HS-27A (cell line): ENCODE measurements at places on chromosomes 12 and 14.

DNA sequence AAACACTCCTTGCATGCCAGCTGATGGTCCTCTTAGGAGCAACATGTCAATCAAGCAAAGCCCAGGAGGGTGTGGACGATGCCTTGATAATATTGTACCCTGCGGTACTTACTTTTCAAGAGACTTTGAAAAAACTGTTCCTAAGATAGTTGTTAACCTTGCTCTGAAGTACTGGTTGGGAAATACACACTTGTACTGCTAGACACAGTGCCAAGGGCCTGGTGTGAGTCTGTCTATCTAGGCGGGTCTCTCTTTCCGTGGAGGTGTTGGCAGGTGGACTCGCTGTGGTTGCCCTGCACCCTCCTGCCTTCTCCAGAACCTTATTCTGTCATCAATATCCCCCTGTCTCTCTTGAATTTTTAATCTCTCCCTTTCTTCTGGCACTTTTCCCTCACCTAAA is 189.4 kb downstream of the NRXN3 start:
- no peak for DNase-seq

- DNase-seq: no peak
Measured at GRCh38 chr12:47360093-47360480, 280.3 kb upstream of the AMIGO2 start.

DNA sequence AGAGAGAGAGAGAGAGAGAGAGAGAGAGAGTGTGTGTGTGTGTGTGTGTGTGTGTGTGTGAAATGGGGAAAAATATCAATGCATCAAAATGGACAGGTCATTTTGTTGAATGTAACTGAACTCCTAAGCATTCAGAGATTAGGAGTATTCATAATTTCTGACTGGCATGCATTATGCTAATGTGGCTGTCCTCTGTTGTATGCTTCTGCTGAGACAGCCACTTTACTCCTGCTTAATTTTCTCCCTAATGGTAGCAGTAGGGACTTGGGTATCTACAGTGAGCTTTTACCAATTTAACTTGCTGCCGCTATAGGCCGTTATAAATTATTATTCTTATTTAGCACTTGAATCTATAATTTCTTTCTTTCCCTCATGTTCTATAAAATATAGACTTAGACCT is 924.8 kb downstream of the NRXN3 start:
- no peak for DNase-seq

- no peak for DNase-seq
Measured at GRCh38 chr12:64636856-64637255, 26.6 kb downstream of the RASSF3 start.

GRCh38 chr14:54567224-54567638 is 303 bp downstream of the SAMD4A start:
- DNase-seq: no peak

- DNase-seq: no peak
Measured at GRCh38 chr12:105106621-105107020, 910 bp upstream of the WASHC4 start.

DNA sequence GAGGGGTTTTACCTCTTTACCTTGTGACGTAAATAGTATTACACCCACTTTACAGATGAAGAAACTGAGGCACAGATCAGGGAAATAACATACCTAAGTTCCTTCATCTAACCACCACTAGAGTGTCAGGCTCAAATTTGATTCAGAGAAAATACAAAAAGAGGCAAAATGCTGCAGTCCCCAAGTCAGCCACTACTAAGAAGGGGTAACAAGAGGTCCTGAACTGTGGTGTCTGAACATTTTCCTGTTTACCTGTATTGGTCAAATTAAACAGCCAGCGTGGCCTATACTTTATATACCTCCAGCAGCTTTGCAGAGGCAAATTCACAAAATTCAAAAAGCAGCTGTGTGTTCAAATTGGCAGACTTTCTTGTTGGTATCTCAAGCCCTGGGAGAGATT is 92.0 kb downstream of the TBX5 start:
- DNase-seq: no peak

GRCh38 chr14:96394047-96394815 is 2.3 kb downstream of the AK7 start:
- DNase-seq: no peak

DNA sequence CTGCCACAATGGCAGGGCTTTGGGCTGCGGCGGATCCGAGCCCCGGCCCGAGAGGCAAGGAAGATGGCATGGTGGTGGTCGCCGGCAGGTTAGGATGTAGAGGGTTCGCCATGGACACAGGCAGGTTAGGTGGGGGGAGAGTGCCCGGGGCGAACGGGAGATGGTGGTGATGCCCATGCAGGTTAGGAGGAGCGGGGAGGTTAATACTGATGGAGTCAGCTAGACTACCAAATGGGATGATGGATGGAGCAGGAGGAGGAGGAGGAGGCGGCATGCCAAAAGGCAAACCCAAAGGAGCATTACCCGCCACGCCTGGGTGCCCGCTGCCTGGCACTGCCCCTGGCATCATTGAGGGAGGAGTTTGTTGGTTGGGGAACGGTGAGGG is 6.2 kb downstream of the MYL6 start:
- no peak for DNase-seq

- no peak for DNase-seq
Measured at GRCh38 chr12:116459011-116459875, 99.9 kb upstream of the MAP1LC3B2 start.

DNA sequence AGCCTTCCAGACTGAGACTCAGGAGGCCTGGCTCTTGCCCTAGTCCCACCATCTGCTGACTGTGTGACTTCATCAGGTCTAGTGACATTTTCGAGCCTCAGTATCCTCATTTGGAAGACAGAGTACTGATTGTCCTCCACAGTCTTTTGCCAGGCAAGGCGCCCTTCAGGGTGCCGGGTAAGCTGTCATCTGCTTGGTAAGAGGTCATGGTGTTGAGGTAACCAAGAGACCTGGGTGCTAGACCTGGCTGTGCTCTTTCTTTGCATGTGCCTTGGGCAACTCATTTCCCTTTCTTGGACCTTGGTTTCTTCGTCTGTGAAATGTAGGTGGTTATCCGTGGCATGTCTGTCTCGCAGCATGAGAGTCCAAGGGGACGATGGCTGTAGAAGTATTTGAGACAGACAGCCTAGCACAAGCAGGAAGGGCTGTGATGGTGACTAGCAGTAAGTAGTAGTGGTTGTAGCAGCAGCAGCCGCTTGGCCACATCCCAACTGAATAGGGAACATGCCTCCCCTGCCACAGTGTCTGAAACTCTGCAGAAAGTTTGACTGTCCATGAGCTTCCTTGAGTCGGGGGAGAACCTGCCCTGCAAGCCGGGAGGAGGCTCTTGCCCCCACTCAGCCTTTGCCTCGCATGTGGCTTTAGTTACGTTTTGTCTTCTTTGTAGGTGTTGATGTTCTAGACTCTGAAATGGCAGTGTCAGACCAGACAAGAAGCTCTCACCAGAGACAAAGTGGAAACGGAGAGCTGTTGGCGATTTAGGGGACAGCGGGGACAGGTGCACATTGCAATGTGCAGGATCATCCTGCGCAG is 40.3 kb downstream of the EVL start:
- no peak for DNase-seq

- no peak for DNase-seq
Measured at GRCh38 chr14:21043387-21043973, 1.3 kb downstream of the RNASE7 start.

DNA sequence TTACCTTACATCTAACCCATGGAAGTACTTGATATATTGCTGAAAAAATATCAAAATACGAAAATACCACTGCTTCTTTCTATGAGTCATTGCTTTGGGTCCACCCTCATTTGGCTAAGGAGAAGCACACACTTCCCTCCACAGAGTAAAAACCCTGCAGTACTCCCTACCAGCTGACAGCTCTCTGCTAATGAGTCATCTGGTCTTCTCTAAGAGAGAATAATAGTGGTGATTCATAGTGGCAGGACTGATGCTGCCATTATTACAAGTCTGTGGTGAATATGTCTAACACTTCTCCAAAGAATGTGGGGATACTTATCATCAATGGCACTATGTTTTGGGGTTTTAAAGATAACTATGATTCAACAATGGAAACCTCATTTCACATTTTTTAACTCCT is 90.7 kb downstream of the PPFIA2 start:
- DNase-seq: no peak

- DNase-seq: no peak
Measured at GRCh38 chr12:64678835-64679234, 68.5 kb downstream of the RASSF3 start.

GRCh38 chr14:102565959-102566358 is 26.5 kb upstream of the RCOR1 start:
- no peak for DNase-seq

- DNase-seq: no peak
Measured at GRCh38 chr14:105860615-105861580, 334.5 kb downstream of the TMEM121 start.

GRCh38 chr12:39606712-39607423 is 12.7 kb downstream of the ABCD2 start:
- DNase-seq: no peak

- no peak for DNase-seq
Measured at GRCh38 chr12:112381406-112381882, 787 bp downstream of the HECTD4 start.

DNA sequence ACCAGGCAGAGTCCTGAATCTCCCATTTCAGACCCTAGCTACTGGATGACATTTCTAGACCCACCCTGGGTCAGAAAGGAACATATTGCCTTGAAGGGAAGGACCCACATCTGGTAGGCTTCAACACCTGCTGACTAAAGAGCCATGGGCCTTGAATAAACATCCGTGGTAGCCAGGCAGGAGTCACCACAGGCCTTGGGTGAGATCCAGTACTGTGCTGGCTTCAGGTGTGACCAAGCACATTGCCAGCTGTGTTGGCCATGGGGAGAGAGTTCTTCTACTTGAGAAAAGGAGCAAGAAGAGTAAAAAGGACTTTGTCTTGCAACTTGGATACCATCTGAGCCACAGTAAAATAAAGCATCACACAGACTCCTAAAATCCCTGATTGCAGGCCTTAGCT is 332.6 kb downstream of the SLC16A7 start:
- DNase-seq: no peak

DNA sequence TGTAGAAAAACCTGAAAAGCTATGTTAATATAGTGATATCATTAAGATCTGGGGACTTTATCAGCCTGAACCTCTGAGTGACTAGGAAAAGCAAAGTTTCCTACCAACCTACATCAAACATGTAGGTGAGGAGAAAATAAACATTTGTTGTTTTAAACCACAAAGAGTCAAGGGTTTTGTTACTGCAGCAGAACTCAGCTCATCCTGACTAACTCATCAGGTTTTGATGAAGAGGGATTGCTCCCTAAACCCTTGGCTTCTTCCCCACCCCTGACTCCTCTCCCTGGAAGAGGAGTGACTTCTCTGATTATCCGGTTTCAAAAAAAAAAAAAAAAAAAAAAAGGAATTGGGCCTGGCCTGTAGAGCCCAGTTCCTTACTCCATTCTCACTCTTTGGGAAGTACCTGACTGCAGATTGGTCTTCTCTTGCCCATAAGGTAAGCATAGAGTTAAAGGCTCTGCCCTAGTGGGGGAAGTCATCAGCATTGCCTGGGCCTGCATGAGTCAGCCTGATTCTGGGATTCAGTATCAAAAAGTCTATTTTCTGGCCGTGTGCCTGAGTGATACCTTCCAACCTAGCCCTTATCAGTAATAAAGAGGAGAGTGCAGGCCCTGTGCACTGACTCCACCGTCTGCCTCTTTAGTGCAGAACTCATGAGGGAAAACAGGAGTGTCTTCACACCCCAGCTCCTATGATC is 16.9 kb downstream of the BDKRB1 start:
- no peak for DNase-seq

DNA sequence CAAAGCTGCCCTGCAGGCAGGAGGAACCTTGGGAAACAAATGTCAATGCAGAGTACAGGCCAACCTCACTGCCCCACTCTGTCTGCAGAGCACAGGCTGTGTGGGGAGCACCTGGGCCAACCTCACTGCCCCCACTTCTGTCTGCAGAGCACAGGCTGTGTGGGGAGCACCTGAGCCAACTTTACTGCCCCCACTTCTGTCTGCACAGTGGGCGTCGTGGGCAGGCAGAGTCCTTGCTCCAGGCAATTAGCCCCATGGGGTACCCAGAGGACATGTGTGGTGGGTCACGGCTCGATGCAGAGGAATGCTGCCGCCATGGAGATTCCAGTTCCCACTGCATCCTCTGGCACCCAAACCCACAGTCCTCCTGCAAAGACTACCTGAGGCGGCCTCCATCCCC is 26.2 kb downstream of the BRF1 start:
- no peak for DNase-seq

DNA sequence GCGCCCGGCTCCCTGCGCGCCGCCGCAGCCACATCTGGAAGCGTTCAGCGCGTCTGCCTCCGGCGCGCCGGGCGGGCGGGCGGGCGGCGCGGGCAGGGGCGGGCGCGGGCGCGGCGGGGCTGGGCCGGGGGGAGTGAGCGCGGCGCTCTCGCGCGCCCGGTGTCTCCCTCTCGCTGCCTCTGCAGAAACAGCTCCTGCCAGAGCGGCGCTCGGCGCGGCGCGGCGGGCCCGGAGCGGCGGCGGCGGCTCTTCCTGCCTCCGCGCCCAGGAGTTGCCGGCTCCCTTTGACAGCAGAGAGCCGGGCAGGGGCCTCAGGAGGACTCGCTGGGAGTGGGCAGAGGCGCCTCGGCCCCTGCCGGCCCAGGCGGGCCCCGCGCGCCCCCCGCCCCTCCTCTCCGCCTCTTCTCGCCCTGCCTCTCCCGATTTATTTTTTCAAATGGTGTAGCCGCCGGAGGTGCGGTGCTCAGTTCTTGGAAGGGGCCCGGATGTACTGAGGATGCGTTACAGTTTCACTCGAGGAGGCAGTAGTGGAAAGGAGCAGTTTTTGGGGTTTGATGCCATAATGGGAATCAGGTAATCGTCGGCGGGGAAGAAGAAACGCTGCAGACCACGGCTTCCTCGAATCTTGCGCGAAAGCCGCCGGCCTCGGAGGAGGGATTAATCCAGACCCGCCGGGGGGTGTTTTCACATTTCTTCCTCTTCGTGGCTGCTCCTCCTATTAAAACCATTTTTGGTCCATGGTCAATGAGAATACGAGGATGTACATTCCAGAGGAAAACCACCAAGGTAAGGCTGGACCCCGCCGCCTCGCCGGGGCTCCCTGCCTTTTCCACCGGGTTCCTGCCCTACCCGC is at the start of gene CACNA1C:
TSS of gene CACNA1C (plus strand) at position 162 of the 853 bp plus-strand sequence. CDS start at position 738, 576 bp downstream.
- DNase-seq: no peak

DNA sequence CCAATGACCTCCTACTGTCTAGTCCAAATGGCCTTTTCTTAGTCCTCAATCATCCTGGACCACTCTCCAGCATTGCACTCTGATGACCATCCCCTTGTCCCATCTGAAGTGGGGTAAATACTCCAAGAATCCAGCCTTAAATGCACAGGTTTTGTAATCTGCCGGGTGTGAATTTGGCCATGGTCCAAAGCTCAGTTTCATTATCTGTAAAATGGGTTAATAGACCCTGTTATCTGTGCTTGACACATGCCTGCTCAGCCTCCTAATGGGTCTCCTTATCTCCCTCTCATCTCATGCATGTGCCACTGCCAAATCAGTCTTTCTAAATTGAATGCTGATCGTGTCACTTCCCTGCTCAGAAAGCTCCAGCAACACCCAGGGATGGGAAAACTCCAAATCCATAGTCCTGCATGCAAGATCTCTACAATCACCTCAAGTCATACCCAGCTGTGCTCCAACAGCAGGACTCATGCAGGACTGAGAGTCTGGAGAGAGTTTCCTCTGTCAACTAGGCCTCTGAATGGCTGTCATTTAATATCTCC is 22.3 kb downstream of the LGR5 start:
- no peak for DNase-seq
